H54 (cell line): ENCODE measurements at places on chromosomes 2 and 18.

DNA sequence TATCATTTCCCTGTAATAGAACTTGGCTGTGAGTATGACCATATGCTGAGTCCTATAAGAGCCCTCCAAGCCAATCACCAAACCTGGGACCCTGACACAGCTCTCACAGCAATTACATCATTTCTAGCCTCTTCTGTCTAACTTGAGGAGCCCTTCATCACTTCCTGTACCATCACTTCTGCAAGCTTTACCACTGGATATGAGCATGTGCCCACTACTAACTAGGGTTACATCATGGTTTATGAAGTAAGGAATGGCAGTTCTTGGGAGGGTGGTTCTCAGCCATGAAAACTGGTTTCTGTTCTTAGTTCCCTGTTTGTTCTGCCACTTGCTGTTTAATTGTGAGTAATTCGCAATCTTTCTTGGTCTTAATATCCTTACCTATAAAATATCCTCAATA lies 31.0 kb upstream of the EPB41L3 start:
- no peak for DNase-seq

- DNase-seq, result no peak
Observed at GRCh38 chr18:48794251-48794970, 156.4 kb downstream of the SMAD7 start.

DNA sequence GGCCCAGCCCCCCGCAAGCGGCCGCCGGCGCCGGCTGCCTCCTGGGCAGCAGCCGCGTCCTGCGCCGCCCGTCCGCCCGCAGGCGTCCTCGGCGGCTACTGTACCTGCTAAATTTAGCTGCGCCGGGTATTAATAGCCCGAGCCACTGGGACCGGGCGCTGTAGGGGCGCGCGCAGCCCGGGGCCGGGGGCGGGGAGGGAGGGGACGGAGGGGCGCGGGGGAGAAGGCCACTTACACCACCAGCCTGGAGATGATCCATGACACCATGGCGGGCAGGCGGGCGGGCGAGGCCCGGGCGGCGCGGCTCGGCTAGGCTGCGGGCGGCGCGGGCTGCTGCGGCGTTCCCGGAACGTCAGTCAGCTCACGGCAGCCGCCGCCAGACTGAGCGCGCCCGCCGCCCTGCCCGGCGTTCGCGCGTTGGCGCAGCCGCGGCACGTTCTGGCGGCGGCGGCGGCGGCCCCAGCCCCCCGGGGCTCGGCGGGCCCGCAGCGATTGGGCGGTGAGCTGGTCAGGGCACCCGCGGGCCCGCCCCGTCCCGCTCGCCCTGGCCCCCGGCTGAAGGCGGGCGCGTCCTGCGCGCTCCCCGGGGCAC lies at the start of gene REEP1:
REEP1 (minus strand) TSS at position 383 of the 592 bp plus-strand sequence; CDS start at position 267, 116 bp downstream.
- no peak for DNase-seq

- DNase-seq, result no peak
Observed at GRCh38 chr2:77521548-77521891, 656 bp downstream of the LRRTM4 start.

GRCh38 chr2:9315280-9315847 lies 108.0 kb downstream of the ITGB1BP1 start:
- no peak for DNase-seq
